ENCODE measurements at places on chromosomes 5 and 9.
A peak's percentile ranks its signal among the peaks of the same experiment; 100 is the strongest.

GRCh38 chr5:121968910-121969607 lies 7.3 kb downstream of the SRFBP1 start:
- DNase-seq = no peak

DNA sequence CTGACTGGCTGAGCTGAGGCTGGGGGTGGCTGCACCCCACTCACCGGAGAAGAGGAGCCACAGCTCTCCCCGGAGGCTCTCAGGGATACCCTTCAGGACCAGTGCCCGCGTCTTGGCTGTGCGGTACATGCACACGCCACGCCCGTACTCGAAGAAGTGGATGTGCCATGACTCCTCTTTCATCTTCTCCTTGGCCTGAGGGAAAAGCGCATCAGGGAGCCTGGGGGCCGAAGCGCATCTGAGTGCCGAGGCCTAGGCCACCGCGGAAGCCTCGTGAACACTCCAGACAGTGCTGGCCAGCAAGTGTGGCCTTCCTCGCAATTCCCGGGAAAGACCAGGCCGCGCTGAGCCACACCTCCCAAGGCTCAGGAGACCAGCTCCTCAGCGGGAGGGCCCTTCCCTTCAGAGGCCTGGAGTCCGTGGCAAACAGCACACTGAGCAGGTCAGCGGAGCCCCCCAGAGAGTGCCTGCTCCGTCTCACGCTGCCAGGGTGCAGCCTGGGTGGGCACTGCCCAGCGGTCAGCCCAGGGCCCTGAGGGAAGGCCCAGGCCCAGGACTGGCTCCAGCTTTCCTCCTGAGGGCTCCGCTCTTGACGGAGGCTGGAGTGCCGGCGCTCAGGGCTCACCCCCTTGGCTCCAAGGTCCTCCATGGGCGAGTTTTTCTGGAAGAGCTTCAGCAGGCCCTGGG lies 20.5 kb upstream of the MRNIP start:
- no peak for DNase-seq

GRCh38 chr5:32420506-32420905 lies 24.0 kb downstream of the ZFR start:
- no peak for DNase-seq

- DNase-seq = no peak
Observed at GRCh38 chr9:133441571-133441970, 18.2 kb upstream of the CACFD1 start.

GRCh38 chr9:129692534-129692933 lies 27.1 kb downstream of the PRRX2 start:
- DNase-seq = no peak

- no peak for DNase-seq
Observed at GRCh38 chr9:123757547-123757946, 172.4 kb downstream of the DENND1A start.

DNA sequence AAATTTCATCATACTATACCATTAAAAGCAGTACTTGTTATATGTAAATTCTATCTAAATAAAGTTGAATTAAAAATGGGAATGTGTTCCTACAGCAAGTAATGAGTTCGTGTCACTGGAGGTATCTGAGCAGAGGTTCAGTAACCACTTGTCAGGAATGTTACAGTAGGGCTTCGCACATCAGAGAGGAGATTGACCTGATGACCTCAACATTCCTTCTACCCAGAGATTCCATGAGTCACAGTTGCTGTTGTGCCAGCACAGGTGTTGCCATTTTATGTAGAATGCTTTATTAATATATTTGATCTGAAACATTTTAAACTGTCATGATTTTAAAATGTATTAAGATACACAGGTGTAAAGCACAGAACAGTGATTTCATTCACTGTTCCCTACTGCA lies 60.3 kb downstream of the STX17 start:
- no peak for DNase-seq

DNA sequence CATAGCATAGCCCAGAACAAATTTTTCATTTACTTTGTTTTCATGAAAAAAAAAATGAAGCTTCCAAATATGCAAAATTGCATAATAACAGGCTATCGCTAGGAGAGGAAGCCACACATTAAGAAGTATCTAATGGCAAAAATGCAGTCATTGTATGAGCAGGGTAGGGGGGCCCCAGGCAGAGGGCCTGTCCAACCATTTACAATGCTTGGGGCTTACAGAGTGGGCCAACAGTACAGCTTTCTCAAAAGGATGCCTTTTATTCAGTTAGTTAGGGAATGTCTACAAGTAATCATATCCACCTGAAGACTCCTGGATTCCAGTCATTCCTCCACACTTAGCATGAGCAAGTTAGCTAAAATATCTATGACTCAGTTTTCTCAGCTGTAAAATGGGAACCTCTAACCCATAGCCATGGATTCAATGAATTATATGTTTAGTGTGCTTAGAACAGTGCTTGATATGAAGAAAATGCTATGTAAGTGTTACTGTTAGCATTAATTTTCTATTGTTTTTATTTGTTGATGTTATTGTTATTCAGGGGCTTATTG lies 117.7 kb downstream of the GAS1 start:
- no peak for DNase-seq

DNA sequence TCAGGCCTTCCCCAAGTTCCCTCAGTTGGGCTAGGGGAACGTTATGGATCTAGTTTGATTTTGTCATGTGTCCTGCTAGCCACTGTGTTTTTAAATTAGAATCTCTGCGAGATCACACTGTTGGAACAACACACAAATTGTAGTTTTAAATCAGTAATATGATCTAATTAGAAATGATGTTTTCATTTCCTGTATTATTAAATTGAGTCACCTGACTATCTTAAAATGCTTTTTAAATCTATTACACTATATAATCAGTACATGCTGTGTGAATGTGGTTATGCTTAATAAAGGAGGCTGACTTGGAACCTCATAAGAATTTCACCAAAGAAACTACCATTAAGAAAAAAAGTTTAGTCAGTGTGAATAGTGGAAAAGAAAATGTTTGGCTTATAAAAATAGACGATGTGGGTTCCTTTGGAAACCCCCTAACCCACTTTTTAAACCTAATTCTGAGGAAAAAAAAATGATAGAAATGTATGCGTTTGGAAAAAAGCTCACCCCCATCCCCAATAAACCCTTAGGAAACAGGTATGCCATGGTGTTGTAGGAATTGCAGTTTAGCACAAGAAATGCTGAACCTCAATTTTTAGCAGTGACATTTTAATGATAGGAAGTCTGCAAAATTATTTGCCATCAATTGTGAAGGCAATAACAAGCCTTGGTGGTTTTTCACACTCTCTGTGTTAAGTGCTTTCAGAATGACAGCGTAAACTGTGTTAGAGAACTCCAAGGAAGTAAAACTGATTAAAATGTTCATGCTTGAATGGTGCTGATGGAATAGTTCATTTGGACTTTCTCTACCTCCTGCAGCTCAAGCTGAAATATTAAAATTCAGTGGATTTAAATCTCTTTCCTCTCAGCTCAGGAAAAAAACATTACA lies 59.0 kb downstream of the TLE4 start:
- no peak for DNase-seq

DNA sequence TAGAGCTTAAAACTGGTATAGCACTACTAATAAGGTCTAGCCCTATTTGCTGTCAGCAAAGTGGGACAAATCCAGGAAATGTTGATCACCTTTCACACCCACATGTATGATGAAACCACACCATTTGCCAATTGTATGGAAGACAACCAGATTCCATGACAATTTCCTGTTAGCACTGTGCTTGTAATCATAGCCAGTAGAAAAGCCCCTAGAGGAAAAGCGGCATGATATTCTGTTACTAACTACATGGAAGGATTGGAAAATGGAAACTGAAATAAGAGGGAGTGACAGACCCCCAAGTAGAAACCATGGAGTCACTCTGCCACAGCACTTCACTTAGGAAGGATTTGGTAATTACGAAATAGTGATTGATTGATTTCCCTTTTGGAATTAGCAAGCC lies 923 bp downstream of the SPATA6L start:
- no peak for DNase-seq

GRCh38 chr9:105861972-105862371 lies 167.6 kb downstream of the TMEM38B start:
- no peak for DNase-seq

DNA sequence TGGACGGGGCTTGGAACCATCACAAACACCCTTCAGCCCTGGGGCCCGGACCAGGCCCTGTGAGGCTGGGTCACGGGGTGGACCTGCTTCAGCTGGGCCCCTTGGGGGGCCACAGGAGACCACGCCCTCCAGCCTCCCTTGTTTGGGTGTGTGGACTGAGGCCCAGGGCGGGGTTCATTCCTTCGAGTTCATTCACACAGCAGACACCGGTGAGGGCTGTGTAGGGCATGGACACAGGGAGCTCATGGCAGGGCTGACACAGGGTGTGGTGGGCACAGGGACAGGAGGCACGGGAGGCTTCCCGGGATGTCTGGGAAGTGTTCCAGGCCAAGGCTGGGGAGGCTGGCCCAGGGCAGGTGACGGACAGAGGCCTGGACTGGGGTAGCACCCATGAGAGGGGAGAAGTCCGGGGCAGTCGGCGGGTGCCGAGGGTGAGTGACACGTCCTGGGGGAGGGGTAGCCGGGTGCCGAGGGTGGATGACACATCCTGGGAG lies 8.9 kb downstream of the DNLZ start:
- no peak for DNase-seq

DNA sequence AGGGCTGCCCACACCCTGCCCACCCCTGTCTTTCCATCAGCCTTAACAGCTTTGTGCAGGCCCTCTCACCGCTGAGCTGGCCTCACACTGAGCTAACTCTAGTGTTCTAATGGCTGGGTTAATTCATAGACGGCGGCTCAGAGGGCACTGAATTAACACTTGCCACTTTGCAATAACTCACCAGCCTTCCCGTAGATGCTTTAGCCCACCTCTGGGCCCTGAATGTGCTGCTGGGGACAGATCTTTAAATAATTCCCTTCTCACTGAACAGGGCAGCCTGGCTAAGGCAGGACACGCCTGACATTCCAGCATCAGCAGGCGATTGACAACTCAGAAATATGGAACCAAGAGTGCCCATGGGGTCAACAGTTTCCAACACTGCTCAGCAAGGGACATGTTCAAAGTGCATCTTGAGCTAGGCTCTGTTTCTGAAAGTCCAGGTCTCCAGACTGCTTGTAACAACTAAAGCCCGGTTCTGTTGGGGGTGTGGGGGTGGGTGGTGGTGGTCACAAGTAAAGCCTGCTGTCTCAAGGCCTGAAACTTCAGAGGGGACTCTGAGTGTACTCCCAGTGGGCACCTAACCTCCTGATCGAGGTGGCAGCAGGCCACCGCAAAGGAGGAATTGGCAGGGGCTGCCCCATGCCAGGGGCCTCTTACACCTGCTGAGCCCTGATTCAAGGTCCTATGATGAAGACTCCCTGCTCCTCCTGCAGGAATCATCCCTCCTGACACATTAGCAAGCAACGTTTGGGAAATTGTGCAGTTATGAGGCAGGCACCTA lies 248.3 kb downstream of the FSTL4 start:
- no peak for DNase-seq

DNA sequence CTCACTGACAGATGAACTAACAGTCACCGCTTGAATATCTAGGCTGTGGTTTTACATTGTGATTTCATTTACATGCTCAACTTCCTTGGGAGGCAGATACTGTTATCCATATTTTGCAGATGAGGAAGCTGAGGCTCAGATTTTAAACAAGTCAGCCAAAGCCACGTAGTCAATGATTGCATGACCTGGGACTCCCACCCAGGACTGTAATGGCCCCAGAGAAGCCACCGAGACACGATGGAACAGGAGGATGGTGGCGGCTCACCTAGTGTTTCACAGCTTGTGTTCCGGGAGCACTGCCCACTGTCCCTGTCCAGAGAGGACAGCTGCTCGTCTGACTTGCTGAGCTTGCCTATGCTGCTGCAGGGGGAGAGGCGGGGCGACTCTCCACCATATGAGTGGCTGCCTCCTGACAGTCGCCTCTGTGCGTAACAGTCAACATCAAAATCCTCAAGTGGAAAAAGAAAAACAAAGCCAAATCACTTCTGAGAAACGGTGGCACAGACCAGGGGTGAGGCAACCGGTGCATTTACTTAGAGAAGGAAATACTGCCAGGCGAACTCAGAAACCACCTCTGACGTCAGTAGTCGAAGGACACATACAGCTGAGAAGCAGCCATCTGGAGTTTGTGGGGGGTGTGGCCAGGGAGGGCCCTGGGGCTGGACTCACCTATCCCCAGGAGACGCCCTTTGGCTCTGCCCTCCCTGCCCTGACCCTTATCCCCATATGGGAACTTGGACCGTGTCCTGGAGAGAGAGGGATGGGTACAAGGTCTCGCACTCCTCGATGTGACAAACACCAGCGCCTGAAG lies 82.5 kb downstream of the PRRT1B start:
- peak; percentile 29 for DNase-seq

GRCh38 chr9:117234103-117234502 lies 180.8 kb downstream of the ASTN2 start:
- DNase-seq = no peak

DNA sequence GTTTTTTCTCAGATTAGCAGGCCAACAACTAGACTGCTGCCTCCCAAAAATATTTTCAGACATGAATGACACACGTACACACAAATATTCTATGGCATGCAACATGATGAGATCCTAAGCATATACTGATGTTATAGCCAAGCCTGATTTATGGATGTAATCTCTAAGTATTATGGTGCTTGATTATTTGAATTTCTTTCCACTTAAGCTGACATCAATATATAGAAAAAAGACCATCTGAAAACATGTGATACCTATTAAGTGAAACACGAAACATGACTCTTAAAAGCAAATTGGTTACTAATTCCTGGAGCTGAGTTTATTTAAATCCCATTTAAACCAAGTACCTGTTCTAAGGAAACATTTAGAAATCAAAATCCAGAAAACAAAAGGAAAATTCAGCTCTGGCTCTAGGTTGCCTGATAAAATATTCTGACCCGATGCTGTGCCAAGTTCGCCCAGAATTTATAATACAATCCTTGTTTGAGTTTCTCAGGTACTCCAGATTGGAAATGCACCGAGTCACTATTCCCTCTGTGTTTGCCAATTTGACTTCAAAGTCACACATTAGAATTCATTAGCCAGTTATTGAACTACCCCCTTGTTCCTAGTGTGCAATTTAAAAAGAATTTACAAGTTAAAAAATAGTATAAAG lies 548.6 kb downstream of the CSNK1G3 start:
- DNase-seq = no peak

GRCh38 chr5:95599252-95599651 lies 20.6 kb upstream of the GPR150 start:
- DNase-seq = no peak

DNA sequence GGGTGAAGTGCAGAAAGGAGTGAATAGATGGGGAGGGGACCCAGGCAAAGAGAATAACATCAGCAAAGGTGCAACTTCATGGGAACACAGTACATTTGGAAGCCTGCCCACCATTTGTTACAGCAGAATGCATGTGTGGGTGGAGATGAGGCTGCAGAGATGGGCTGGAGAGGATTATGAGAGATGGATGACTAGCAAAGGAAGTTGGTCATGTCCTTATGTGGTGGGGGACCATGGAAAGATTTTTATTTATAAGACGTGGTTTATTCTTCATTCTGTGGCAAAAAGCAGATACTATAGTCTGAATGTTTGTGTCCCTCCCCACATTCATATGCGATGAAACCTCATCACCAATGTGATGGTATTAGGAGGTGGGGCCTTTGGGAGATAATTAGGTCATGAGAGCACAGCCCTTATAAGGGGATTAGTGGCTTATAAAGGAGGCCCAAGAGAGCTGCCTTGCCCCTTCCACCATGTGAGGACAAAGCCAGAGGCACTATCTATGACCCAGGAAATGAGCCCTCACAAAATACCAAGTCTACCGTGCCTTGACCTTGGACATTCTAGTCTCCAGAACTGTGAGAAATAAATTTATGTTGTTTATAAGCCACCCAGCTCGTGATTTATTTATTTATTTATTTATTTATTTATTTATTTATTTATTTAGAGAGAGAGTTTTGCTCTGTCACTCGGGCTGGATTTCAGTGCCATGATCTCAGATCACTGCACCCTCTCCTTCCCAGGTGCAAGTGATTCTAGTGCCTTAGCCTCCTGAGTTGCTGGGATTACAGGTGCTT lies 483.7 kb downstream of the RAB3C start:
- no peak for DNase-seq
